ENCODE measurements at places on chromosomes 5 and 9.

GRCh38 chr9:125701351-125701750, 5.7 kb downstream of the MAPKAP1 start:
- peak; percentile 3 for DNase-seq

DNA sequence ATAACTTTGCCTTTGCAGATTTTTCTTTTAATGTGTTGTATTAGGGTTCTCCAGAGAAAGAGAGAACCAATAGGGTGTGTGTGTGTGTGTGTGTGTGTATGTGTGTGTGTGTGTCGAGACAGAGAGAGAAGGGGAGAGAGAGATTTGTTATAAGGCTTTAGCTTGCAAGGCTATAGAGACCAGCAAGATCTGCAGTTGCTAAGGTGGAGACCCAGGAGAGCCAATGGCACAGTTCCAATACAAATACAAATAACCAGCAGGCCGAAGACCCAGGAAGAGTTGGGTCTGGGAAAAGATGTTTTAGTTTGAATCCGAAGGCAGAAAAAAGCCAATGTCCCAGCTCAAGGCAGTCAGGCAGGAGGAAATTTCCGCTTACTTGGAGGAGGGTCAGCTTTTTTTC, 23.0 kb downstream of the TMOD1 start:
- DNase-seq: no peak

DNA sequence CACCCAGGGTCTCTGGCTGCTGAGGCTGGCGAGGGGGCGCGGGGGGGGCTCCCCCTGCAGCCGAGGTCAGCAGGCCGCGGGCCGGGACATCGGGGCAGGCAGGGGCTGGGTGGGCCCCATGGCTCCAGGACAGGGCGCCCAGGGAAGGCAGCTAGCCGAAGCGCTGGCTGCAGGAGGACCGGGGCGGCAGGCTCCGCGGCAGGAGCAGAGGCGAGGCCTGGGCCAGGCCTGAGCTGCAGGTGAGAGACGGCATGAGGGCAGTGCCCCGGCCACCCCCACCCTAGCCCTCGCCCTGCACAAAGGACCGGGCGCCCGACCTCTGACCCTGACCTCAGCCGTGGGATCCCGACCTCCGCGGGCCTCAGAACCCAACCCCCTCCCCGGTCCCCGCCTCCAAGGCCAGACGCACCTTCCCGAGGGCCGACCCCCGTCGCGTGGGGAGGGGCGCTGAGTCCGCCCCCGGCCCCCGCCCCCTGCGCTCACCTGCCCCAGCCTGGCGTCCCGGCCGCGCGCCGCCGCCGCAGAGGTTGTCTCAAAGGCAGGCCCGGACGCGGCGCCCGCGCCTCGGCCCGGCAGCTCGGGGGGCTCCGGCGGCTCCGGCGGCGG, 431 bp downstream of the RNF208 start:
- DNase-seq: no peak

DNA sequence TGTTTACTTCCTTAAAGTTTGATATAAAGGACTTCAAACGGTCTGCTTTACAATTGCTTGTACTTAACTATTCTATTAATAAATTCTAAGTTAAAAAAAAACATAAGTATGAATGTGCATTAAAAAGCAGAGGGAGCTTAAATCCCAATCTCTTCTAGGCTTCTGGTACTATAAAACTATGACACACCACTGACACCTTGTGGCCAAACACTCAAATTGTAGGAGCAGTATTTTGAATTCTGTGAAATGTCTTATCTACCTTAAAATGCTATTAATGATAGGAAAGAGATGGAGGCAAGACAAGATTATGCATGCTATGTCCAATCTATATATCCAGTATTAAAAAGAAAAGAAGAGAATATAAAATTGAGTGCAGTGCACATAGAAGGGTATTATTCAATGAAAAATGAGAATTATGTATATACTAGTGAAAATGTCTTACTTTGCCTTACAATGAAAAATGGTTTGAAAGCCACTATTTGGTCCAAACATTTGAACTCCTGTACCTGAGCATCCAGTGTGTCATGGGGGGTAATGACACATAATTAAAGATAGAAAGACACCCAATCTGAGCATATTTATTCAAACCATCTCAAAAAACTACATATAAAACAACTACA, 87.6 kb downstream of the ERP44 start:
- peak; percentile 49 for DNase-seq

DNA sequence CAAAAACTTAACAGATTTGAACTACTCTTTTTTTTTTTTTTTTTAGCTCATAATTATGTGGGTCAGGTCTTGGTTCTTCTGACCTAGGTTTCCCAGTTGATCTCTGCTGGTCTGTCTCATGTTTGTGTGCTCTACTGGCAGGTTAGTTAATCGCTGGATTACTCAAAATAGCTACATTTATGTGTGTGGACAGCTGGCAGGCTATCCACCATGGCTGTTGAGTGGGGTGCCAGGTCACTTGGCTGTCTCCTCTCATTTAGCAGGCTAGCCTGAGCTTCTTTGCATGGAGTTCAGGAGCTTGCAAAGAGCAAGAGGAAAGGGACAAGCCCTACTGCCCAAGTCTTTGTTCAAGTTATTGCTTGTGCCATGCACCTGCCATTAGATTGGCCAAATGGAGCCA, 9.3 kb downstream of the ADCY2 start:
- no peak for DNase-seq

GRCh38 chr5:74212336-74212735, 428.2 kb downstream of the ENC1 start:
- no peak for DNase-seq

GRCh38 chr5:133838286-133838685, 130.1 kb downstream of the C5orf15 start:
- DNase-seq: no peak

DNA sequence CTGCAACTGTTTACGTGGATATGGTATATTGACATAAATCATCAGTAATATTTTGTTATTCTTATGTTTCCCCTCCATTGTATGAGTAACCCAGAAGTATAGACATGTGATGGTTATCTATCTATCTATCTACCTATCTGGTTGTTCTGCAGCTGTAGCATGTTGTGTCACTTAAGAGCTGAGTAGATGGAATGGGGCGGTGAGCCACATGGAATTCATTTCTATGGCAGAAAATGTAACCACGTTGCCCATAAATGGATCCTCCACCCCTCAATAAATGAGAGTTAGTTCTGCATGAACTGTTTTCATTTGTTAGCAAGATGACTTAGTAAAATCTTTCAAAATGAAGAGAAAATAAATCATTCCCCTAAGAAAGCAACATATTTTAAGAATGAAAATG, 553.2 kb downstream of the MAT2B start:
- no peak for DNase-seq

- DNase-seq: no peak
Measured at GRCh38 chr5:90015584-90016018, 394.0 kb downstream of the CETN3 start.

GRCh38 chr5:112121258-112121657, 297.8 kb downstream of the EPB41L4A start:
- no peak for DNase-seq

- no peak for DNase-seq
Measured at GRCh38 chr9:34035656-34036055, 13.0 kb downstream of the UBAP2 start.

GRCh38 chr5:31157720-31158119, 35.8 kb upstream of the CDH6 start:
- DNase-seq: no peak

DNA sequence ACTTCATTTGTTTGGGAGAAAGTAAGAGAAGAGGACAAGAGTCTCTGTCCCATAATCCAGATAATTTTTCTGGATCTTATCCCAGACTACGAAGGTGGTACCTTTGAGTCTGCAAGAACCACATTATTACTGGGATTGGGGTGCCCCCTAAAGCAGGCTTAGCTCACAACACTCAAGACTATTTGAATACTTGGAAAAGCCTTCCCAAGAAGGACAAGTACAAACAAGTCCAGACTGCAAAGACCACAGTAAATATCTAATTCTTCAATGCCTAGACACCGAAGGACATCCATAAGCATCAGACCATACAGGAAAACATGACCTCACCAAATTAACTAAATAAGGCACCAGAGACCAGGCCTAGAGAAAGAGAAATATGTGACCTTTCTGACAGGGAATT, 40.2 kb upstream of the TMED7 start:
- DNase-seq: no peak

DNA sequence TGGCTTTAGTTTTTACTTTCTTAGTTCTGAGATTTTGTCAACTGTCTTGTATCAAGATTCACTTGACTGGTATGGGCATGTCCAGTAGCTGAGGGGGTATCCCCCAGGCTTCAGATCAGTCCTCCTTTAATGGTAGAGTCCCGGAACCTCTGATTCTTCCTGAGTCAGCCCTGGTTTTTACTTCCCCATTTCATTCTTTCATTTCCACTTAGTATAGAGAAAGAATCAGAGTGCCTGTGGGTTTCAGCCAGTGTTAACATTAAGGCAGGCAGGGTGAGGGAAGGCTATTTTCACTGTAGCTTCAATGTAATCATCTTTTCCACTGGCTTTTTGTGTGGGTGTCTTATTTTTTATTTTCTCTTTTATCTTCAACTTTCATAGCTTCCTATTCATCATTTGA, 8.3 kb upstream of the COMMD10 start:
- no peak for DNase-seq
